Frontal cortex (tissue), 4 donors: ENCODE measurements at places on chromosomes 2 and 18. TPM values are rescaled to one million over a fixed set of nuclear protein-coding genes. Genes with fewer than 3 reads are reported as not detected.

The RGPD3 gene
- 1.2 TPM for total RNA-seq

The ATOH8 gene
- 2.0 TPM for total RNA-seq

The SULT1C2 gene
- total RNA-seq, result 0.41 TPM

The NFATC1 gene
- 0.41 TPM for total RNA-seq

The ZSWIM2 gene
- 0.41 TPM for total RNA-seq

The CNGA3 gene
- total RNA-seq, result 1.2 TPM

DNA sequence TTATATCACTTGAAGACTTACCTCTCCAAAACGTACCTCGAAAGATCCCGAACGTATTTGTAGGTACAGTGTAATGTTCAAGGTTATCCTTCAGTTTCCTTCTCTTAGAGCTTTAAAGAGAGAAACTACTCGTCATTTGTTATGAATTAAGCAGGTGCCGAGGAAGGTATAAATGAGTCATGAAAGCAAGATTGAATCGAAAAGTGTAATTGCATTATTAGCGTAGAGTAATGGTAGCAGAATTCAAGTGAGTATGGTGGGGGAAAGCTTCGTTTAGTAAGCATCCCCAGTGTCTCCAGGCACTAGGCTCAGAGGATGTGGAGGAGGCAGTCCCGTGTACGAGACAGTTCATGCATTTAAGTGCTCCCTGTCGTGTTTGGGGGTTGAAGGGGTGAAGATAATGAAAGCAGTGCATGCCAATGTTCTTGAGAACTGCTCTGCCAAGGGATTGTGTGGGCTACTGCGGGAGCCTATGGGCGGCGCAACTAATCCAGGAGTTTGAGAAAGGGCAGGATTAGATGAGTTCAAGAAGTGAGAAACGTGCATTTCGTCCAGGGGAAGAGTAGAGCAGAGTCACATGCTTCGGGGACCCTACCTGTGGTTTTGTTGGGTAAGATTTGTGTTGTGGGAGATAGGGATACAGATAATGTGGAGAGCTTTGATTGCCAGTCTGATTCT lies 858 bp downstream of the POLR1B start:
- DNase-seq, result no peak

DNA sequence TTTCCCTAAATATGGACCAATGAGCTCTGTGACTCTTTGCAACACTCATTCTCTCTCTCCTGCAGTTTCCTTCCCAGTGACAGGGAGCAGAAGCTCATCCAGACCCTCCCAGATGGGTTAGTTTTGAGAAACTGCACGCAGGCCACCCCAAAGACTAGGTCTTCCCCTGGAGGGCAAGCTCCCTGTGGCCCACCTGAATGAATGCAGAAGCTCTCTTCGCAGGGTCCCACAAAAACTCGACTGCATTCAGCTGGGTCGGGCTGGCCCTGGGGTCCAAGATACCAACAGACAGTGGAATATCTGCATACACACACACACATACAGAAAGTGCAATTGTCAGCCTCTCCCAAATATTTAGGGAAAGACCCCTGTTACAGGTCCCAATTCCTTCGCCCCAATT lies 37.0 kb downstream of the TFCP2L1 start:
- DNase-seq, result no peak

- DNase-seq, result no peak
Measured at GRCh38 chr2:99478632-99479031, 11.2 kb downstream of the REV1 start.

DNA sequence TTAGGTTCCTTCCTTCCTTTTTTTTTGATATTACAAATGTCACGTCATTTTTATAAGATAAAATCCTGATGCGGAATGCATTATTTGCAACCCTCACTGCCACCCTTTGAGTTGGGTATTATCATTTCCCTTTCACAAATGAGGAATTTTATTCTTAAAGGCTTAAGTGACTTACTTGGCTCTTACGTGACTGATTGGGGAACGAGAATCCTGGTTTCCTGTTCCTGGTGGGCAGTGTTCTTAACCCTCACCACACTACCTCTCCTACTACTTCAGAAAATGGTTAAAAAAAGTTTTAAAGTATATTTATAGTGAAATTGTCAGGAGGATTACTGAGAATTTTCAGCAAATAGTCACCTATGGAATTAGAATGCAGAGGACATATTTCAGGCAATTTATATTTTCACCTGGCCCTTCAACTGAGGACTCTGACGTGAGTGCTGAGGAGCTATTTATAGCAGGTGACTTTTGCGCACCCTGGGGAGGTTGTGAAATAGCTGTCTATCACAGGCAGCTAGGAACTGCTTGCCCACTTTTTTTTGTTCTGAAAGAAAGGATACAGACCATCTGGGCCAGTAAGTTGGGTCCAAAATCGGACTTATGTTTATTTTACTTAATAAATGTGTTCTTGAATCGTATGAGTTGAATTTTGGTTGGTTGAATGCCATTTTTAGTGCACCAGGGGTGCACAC lies 18.7 kb upstream of the RASGRP3 start:
- DNase-seq, result no peak

DNA sequence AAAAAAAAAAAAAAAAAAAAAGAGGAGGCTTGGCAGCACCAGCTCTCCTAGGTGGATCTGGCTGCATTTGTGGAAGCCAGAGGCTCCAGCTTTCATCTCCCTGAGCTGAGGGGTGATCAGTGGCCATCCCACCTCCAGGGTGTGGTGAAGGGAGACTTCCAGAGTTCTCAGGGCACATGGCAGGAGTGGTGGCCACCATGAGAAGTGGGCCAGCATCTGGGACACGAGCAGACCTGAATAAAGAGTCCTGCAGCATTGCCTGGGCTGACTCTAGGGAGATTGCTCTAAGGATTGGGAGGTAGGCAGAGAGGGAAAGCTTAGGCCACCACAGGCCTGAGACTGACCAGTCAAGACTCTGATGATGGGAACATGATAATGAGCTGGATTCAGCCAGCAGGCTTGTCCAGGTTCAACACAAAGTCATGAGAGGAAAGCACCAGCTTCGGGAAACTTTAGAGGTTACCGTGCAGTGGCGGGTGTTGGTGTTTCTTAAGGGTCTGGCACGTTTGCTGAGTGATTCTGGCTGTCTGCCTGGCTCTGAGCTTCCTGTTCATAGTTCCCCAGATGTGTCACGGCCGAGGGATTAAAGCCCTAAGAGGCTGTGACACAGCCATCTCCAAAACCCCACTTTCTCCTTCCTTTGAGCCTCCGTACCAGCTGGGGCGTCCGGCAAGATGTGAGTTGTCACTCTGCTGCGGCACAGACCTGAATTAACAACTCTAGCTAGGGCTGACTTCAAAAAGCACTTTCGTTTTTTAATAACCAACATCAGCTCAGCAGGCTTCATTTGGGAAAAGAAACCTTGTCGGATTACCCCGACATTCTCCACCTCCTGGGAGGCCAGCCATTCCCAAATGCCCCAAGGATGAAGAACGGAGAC lies 38.3 kb upstream of the IL1R1 start:
- no peak for DNase-seq

GRCh38 chr2:137937246-137937645 lies 27.0 kb upstream of the HNMT start:
- DNase-seq, result no peak

DNA sequence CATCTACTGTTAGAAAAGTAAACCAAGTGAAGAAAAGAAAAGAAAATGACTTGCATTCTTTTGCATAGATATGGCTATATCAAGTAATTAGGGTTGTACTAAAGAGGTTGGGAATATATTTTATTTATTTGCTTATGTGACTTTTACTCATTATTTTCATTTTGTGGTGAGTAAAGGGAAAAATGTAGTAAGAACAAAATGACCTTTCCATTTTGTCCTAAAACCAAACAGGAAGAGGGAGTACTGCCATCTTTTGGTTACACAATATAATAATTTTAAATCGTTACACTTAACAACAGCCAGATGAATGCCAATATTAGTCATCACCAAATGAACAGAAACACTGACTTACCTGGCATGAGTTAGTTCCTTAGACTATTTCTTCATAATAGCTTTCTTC lies 47.3 kb upstream of the NDUFV2 start:
- DNase-seq, result no peak

DNA sequence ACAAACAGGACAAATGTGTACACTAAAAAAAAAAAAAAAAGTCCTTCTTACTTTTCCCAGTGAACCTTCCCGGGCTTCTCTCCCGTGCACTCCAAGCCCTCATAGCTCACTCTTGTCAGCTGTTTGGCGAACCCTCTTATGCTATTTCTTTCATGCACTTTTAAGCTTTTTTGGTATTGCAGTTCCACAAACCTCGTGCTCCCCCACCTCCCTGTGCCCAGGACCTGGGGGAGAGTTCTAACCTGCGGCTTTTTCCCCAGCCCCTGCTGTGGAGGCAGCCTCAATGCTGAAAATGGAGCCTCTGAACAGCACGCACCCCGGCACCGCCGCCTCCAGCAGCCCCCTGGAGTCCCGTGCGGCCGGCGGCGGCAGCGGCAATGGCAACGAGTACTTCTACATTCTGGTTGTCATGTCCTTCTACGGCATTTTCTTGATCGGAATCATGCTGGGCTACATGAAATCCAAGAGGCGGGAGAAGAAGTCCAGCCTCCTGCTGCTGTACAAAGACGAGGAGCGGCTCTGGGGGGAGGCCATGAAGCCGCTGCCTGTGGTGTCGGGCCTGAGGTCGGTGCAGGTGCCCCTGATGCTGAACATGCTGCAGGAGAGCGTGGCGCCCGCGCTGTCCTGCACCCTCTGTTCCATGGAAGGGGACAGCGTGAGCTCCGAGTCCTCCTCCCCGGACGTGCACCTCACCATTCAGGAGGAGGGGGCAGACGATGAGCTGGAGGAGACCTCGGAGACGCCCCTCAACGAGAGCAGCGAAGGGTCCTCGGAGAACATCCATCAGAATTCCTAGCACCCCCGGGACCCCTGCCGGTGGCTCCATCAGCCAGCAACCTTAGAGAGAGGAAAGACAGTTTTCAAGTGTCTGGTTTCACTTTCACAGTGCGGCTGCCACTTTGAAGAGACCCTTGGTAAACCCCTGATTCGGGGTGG lies 826 bp downstream of the KCNE4 start:
- DNase-seq, result no peak
